ENCODE measurements at places on chromosomes 2 and 18.

GRCh38 chr2:10894264-10894935, 17.3 kb upstream of the KCNF1 start:
- no peak for DNase-seq

DNA sequence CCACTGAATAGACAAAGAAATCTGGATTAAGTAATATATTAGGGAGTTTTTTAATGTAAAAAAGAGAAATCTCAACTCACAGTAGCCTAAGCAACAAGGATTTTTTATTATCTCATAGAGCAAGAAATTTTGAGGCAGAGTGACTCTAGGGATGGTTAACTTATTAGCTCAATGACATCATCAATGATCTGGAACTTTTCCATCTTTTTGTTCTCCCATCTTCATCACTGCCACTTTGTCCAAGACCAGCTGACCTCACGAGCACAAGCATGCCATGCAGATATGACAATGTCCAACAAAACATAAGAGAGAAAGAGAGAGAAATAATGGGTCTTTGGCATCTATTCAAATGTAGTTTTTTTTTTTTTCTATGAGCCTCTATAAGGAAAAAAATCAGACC, 211.8 kb upstream of the RND3 start:
- DNase-seq, result no peak

- no peak for DNase-seq
These were observed 201.2 kb downstream of the NOL4 start for GRCh38 chr18:34023471-34023870.

- DNase-seq, result no peak
These were observed 32.2 kb downstream of the NR4A2 start for GRCh38 chr2:156300337-156300736.

GRCh38 chr2:157761520-157761919, 114.6 kb downstream of the ACVR1 start:
- no peak for DNase-seq

- no peak for DNase-seq
These were observed 34.0 kb downstream of the TTLL4 start for GRCh38 chr2:218744615-218745014.

- DNase-seq, result no peak
These were observed 30.1 kb downstream of the CD8B start for GRCh38 chr2:86831537-86831936.

DNA sequence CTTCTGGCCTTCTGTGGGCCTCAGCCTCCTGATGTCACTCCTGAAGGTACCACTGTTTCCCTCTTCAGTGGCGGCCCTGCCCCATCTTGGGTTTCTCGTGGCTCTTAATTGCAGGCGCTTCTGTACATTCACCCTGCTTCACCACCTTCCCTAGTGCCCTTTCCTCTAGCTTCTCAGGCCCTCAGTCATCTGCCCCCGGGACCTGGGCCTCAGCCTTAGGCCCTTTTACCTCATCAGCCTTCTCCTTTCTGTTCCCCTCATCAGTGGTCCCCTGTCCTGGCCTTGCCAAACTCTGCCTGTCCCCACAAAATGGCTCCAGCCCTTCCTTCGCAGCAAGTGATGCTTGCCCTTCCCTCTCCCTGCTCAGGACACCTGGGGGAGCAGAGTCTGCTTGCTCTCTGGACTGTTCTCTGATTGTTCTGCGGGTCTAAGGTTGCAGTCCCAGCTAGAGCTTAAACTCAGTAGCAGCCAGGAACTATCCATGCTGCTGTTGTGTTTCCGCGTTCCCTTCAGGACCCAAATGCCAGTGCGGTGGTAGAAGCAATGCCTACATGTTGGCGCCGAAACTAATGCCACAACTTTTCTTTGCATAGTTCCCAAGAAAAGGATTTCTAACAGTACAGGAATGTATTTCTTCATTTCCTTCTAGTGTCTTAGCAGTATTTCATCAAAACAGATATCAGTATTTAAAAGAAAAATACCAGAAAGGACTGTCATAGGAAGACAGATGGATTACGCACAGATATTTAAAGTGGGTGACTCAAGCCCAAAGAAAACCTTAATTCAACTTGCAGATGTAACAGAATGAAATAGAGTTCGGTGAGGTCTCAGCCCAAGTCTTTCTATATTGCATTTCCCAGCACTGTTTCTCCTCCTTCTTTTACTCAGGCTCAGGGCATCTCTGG, 7.5 kb downstream of the ASB1 start:
- DNase-seq, result peak; percentile 86

DNA sequence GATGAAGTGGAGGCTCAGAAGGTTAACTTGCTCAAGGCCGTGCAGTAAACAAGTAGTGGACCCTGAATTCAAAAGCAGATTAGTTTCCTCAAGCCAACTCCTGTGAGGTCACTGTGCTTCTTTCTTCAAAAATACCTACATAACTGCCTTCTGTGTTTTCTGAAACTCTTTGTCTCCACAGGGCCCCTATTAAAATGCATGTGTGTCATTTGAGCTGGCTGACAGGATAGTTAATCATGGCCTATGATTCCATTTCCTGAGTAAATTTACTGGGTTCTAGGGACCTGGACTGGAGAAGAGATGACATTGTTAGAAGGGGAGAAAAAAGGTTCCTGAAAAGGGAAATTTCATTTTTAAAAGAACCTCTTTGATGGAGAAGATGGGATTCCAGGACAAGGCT, 12.9 kb upstream of the DTNA start:
- DNase-seq, result no peak

DNA sequence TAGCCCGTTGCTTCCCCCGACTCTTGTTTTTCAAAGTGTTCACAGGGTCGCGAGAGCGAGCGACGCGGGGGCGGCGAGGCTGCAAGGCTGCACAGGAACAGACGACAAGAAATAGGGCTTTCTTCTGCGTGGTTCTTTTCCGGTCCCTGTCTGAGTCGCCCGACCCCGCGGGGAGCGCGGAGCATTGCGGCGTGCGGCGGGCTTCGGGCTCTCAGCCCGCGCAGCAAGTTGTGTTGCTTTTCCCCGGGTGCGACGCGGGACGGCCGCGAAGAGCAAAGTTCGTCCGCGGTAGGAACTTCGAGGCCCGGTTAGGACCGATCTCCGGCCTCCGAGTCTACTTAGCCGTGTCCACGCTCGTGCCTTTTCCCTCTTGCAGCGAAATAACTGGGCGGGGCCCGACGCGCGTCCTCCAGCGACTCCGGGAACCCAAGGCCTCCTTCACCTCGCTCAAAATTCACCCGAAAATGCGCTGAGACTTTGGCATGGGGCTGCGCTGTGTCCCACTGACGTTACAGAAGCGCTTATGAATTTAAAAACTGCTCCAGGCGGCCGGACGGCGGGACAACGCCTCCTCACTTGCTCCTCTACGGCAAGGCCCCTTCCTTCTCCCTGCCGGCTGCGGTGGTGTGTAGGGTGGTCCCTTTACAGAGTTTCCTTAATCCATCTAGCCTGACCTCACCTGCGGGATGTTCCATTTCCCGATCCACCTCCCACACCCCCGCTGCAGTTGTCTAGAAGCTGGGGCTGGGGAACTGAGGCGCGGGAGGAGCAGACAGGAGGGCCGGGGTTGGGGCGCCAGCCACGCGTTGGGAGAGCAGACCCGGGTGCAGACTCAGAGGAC, 1.5 kb upstream of the BCL2L11 start:
- no peak for DNase-seq

GRCh38 chr2:213119061-213119809, 32.2 kb downstream of the IKZF2 start:
- DNase-seq, result peak; percentile 65

DNA sequence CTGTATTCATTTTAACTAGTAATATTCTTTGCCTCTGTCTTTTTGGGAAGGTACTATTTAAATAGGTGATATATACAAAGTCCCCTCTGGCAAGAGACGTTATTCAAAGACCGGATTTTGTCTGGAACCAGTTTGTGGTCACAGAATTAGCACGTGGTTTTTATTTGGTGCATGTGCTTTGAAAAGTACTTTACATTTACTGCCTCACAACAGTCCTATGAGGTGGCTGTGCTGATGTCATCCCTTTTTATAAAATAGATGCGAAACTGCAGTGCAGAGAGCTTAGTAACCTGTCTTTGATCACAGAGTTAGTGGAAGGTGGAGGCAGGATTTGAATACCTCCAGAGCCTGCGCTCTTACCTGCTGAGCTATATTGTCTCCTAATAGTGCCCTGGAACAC, 4.0 kb downstream of the LPIN1 start:
- no peak for DNase-seq

- DNase-seq, result no peak
These were observed 24.4 kb downstream of the SATB2 start for GRCh38 chr2:199433204-199433832.

GRCh38 chr2:143434445-143434844, 305.2 kb downstream of the ARHGAP15 start:
- no peak for DNase-seq

DNA sequence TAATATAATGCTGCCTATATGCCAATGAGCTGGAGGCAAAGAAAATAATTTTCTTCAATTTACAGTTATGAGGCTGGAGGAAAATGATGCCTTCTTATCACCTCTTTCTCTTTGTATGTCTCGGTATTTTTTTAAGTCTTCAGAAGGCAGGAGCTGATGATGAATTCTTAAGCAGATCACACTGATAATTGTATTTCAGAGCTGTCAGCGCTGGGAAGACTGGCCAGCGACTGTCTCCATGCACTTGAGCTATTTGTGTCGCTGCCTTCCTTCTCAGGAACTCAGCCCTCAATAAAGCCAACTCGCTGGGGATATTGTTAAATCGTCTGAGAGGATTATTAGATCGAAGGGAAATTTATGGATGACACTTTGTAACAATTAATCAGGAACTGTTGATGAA, 40.3 kb downstream of the PTGR3 start:
- DNase-seq, result no peak

DNA sequence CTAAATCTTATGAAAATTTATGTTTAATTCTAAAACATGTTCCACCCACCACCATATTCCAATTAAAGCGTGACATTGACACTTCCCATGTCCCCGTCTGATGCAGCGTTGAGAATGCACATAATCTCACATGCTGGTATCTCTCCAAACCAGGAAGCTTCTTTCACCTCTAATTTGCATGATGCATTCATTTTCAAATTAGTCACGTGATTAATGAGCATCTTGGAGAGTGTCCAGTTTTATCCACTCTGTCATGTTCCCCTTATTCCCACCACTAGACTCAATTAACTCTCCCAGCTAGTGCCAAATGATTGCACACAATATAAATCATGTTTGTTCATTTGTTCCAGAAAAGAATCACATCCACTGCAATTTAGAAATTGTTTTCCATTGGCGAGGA, 105.8 kb downstream of the RIT2 start:
- no peak for DNase-seq

GRCh38 chr2:109054865-109055264, 65.8 kb upstream of the EDAR start:
- DNase-seq, result no peak

DNA sequence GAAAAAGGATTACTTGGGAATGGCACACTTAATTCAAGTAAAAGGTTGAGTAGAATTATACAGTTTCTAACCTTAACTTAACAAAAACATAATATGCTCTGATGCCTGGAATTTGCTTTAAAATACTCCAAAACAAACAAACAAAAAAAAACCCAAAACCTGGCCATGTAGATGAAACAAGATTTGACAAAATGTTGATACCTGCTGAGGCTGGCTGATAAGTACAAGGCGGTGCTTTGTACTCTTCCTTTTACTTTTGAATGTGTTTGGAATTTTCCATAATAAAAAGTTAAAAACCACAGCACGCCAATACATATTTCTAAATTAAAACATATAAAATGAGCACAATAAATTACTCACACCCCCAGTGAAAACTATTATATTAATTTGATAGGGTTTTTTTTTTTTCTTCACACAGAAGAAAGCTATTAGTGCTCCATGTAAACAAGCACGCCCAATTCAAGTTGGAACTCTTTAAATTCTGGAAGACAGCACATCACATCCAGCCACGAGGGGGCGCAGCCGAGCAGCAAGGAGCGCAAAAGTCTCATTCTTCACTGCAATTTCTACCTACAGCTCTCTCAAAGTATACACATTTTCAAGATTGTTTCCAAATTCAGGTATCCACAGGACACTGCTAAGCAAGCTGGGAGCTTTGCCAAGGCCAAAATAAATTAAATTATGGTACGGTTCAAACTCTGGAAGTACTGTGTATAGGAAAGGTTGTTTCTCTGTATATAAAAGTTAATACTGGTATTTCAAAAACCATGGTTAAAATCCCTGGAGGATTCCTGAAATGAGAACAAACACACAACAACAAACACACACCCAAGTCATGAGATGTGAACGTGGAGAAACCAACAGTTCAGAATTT, 7.5 kb downstream of the SERTAD2 start:
- DNase-seq, result no peak

- DNase-seq, result no peak
These were observed 31.0 kb downstream of the RBM43 start for GRCh38 chr2:151230627-151231140.

DNA sequence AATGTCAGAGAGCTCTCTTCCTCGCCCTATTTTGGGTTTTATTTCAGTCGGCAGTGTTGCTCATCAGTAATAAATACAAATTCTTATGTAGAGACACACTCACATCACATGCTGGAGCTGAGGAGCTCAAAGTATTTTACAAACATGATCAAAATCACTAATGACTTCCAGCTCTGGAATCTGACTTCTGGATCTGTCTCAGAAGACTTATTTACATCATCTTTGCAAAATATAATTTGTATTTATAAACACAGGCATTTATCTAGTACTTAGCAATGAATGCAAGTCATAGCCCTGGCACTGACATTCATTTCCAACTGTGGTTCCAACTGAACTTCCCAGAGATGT, 327.1 kb downstream of the NCKAP5 start:
- peak; percentile 82 for DNase-seq

DNA sequence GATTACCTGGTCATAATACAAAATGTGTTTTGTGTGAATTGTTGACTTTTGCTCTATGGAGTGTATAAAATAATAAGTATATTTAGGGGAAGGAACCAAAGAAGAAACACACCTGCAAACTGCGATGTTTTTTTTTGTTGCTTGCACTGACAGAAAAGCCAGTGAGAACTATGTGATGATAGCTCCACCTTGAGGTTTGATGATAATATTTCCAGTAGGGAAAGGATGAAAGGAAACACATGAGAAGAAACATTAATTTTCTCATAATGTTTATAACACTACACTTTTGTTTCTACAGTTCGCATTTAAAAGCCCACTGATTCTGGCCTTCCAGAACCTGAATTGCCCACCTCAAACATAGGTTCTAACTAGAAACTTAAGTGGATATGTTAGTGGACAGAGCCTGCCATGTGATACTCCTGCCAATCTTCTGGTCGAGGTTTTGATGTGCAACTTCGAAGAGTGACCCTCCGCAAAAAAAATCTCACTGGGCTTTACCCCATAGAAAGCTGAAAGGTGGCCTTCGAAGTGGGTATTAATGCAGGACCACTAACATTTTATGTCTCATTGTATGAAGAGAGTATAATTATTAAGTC, 476.4 kb upstream of the SPHKAP start:
- DNase-seq, result no peak

DNA sequence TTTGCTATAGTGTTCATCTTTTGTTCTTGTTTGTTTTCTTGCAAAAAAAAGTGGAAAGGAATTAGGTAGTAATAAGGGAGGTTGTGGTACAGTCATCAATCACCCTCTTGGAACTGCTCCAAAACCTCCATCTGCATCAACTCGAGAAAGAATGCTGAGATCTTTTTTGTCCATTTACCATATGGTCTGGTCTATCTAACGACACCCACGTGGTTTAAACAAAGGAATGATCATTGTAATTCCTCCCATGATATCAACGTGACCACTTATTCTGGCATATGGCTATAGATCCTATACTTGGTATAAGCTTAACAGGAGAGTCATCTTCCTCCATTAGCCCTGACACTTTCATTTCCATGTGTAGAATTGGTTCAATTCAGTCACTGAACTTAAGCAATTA, 1025.3 kb upstream of the NXPH2 start:
- DNase-seq, result no peak

- no peak for DNase-seq
These were observed 429.1 kb downstream of the CBLN2 start for GRCh38 chr18:72114801-72115594.

GRCh38 chr2:158124896-158125295, 23.2 kb downstream of the UPP2 start:
- DNase-seq, result no peak

Measured in BJ (cell line).